Activated CD8-positive, alpha-beta memory T cell treated with anti-CD3 and anti-CD28 coated beads for 4 hours (primary cell): ENCODE measurements at places on chromosomes 13 and 19.

DNA sequence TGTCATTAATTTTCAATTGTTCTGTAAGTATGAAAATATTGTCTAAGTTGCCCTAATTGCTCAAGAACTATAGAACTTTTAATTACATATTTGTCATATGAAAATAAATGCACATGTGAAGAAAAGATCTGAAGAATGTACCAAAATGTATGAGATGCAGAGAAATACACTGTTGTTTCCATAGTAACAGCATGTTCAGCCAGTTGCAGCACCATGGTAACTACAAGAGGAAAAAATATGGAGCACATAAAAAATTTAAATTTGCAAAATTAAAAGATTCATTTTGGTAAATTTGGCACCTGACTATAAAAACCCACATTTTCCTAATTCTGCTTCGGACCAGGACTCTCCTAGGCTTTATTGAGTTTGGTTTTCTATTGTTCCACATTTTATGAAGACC, 1170.0 kb upstream of the MIR17HG start:
- DNase-seq = no peak

DNA sequence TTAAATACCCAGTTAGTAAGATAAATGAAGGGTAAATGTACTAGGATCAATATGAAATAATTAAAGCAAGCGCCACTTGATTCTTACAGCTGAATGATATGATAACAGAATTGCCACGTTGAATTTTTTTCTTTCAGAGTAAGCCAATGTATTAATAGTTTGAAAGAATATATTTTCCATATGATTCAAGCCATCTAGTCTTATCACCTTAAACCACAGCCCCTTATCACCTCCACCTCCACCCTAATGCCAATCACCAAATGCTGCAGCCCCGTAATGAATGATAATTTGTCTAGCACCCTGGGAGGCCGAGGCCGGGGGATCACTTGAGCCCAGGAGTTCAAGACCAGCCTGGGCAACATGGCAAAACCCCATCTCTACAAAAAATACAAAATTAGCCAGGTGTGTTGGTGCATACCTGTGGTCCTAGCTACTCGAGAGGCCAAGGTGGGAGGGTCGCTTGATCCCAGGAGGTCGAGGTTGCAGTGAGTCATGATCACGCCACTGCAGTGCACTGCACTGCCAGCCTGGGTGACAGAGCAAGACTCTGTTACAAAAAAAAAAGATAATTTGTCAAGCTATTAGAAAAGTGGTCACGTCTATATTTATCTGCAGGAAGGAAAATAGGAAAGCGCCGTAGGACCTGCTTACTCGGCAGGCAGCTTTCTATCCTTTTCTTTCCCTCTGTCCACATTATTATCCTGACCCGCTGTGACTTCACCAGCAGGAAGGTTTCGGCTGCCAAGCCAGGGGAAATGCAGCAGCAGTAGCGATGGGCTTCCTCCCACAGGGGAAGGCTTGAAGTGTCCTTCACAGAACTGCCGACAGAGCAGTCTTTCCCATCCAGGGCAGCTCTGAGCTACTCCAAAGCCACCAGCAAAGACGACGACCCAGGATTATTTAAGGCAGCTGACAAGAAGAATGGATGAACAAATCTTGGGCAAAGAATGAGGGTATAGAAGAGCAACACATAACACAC, 19.7 kb upstream of the CLN5 start:
- DNase-seq = no peak

DNA sequence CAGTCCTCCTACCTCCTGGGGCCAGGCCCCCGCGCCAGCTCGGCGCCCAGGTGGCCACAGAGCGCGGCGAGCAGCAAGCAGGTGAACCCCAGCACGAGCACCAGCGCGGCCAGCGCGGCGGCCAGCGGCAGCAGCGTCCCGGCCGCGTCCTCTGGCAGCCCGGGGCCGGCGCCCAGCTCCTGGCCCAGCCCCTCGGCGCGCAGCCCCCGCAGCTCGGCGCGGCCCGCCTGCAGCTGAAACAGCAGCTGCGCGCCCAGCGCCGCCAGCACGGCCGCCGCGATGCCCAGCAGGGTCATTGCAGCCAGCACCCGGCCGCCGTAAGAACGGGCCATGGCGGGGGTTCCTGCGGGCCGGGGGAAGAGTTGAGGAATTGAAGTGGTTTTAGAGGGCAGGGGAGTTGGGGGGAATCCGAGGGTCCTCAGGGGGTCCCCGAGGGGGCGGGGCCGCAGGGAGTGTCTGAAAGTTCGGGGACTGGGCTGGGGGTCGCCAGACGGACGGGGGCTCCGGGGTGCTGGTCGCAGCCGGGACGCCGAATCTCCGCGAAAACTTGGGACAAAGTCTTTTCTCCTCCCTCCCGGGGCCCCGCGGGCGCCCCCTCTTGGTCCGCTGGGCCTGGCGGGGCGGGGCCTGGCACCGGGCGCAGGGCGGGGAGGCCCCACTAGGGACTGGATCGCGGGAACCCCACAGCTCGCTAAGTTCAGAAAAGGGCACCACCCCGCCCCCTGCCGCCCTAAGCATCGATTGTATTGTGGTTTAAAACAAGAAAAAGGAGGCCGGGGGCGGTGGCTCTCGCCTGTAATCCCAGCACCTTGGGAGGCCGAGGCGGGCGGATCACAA, at the start of gene TMEM221:
TMEM221 (minus strand) TSS at position 538 of the 837 bp plus-strand sequence; CDS start at position 332, 206 bp downstream.
- DNase-seq = no peak

GRCh38 chr13:41398494-41399170, 58.7 kb upstream of the RGCC start:
- no peak for DNase-seq

- DNase-seq = no peak
These were observed 123.0 kb downstream of the KL start for GRCh38 chr13:33139184-33139583.

DNA sequence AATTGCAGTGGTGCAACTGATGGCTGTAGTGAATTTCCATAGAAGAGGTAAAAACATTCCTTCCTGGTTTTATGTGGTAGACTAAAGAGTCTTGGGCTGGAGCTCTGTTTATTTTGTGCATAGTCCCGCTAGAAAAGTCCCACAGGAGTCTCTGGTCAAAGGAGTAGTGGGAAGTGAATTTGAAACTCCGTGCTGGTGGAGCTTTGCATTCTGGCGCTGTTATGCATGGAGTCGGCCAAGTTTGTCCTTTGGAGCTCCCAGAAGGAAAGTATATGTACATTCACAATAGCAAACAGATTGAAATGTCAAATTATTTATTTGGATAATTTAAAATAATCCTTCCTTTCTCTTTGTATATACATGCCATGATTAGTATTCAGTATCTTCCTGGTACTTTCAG, 296.5 kb downstream of the LMO7 start:
- no peak for DNase-seq

GRCh38 chr19:36093687-36094086, 17.3 kb upstream of the OVOL3 start:
- DNase-seq = no peak

DNA sequence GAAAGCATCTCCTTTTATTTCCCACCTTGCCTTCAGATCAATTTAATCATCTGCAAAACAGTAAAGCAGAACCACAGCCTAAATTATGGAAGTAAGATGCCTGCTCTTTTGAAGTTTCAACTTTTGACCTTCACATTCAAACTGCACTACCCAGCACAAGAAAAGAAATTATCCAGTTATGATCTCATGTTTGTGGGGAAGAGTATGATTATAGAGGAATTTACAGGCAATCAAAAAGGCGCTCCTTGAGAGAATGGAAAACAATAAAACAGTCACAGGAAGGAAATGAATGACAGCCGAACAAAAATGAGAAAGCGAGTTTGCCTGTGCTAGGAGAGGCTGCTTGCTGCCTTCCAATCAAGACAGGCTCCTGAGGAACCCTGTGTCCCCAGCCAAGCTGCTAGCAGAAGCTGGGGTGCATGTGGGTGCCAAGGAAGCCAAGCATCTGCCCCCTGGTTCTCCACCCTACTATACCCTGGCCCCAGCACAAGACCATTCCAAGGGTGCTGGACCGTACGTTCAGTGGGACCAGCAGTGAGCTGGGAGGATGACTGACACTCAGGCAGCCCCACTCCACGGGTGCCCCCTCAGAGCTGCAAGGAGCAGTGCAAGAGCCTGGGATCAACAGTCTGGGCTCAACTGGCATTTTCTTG, 47.8 kb downstream of the PEPD start:
- DNase-seq = no peak

- no peak for DNase-seq
These were observed 7.1 kb downstream of the ARGLU1 start for GRCh38 chr13:106560821-106561220.

- no peak for DNase-seq
These were observed 7.2 kb upstream of the PTGER1 start for GRCh38 chr19:14482172-14482941.

- no peak for DNase-seq
These were observed 538.0 kb downstream of the DCT start for GRCh38 chr13:93941444-93941843.

DNA sequence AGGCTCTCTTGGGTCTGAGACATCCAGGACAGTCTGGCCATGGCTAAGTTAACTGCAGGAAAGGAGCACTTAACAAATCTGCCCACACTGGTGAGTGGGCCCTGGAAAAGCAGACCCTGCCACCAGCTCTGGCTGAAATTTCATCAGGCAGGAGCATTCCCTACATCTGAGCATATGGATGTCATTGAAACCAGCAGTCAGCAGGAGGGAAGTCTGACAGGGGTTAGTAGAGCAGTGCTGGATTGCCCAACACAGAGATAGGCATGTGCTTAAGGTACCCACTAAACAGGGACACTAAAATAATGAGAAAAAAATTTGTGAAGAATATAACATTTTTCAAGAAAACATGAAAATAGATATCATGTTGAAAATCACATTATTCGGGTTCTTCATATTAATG, 13.6 kb upstream of the ACOD1 start:
- no peak for DNase-seq

GRCh38 chr19:10602330-10603083, 15.4 kb upstream of the AP1M2 start:
- peak; percentile 79 for DNase-seq
